ENCODE measurements at places on chromosomes 1 and 21.

DNA sequence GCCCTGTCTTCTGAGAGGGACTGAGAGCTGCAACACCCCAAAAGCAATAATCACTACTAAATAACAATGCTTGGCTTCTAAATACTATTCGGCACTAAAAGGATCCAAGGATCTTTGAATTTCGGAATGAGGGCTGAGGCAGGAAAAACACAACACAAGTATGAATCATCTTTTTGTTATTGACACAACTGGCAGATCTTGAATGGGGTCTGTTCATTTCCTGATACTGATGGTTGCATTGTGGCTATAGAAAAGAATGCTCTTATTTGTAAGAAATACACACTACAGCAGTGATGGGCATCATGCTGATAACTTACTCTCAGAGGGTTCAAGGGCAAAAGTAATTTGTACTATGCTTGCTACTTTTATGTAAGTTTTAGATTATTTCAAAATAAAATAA lies 149.2 kb upstream of the PLD5 start:
- no peak for DNase-seq

DNA sequence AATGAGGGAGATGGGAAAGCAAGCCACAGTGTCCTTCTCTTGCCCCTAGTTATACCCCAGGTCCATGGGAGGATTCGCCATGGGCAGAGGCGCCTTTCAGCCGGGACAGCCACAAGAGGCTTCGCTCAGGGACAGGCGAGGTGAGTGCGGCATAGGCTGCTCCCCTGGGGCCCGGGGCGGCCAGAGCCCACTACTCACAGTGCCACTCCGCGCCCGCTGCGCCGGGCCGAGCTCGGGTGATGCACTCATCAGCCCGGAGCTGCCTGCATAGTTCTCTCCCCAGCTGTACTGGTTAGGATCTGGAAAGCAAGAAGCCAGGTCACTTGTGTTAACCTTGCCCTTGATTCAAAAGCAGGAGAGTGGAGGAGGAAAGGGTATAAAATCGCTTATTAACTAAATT lies 8.4 kb downstream of the PANK4 start:
- no peak for DNase-seq

GRCh38 chr1:230711245-230711644 lies 2.7 kb downstream of the AGT start:
- no peak for DNase-seq

GRCh38 chr1:109228167-109228566 lies 14.4 kb downstream of the SARS1 start:
- no peak for DNase-seq

DNA sequence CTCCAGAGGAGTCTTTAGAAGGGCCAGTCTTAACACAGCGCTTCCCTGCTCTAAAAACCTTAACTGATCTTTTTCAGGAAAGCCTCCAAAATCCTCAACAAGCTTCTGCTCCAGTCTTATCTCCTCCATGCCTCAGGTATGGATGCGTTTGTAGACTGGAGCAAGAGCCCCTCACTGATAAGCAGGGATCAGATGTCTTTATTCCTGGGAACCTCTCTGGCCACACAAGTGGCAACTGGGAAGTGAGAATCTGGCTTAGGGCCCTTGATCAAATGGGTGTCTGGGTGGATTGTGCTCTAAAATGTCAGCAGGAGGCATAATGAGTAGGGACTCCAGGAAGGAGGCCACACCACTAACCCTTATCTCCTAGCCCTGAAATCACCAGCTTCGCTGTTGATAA lies 1.4 kb downstream of the ZBTB8A start:
- no peak for DNase-seq

DNA sequence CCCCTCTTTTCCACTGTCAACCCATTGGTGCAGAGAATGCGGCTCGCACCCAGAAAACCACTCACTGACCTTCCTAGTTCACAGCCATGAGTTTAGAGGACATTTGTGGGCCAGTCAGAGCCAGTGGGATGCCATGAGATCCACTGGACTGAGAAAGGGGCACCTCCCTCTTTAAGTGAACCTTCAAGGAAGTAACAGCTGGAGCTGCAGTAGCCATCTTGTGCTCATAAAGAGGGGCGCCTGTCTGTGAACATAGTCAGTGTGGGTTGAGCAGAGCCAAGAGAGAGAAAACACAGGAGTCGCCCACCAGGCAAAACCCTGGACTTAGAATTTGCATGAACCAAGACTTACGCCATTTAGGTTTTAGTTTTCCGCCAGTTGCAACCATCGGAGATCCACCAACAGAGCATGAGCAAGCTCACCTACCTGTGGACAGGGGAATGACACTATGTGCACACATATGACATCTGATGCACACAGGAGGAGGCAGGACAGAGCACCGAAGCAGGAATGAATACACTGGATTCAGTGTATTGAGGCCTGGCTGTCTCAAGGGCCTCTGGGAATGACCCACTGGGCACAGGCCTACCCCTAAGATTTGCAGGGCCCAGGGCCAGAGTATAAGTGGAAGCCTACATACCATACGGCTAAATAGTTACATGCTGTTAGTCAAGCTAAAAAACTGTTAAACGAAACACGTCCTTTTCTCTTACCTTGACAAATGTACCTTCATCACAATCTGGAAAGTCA lies 151.6 kb downstream of the GRIK3 start:
- no peak for DNase-seq

GRCh38 chr1:54549181-54549924 lies 1.3 kb downstream of the ACOT11 start:
- DNase-seq = no peak

GRCh38 chr21:14878971-14879370 lies 185.8 kb downstream of the NRIP1 start:
- no peak for DNase-seq

GRCh38 chr1:17196496-17197185 lies 8.3 kb upstream of the PADI1 start:
- DNase-seq = no peak

DNA sequence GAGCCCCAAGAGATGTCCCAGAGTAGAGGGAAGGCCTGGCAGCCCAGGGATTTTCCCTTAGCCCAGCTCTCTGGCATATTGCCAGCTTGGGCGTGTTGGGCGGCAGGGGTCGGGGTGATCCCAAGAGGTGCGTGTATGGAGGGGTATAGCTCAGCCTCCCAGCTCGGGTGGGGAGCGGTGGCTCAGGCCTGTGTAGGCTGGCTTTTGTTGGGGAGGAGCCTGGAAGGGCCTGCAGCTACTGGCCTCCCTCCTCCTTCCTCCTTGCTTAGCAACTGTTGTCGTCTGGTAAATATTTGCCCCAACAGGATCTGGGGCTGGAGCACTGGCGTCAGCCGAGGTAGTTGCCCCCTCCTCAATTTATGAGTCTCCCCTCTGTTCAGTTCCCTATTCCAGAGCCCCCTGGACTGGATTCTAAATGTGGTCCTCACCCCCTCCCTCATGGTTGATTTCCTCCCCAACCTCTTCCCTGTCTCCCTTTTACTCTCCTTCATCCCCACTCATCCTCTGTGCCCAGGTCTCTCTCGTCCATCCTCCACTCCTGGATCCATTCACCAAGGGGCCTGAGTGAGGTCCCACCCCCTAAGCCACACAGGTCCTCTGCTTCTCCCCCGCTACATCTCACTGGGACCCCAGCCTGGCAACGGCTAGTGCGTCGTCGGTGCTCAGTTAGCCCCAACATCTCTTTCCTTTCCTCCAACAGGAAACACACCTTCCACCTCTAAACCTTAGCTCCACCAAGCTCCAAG lies 10.3 kb upstream of the LMNA start:
- peak; percentile 46 for DNase-seq

DNA sequence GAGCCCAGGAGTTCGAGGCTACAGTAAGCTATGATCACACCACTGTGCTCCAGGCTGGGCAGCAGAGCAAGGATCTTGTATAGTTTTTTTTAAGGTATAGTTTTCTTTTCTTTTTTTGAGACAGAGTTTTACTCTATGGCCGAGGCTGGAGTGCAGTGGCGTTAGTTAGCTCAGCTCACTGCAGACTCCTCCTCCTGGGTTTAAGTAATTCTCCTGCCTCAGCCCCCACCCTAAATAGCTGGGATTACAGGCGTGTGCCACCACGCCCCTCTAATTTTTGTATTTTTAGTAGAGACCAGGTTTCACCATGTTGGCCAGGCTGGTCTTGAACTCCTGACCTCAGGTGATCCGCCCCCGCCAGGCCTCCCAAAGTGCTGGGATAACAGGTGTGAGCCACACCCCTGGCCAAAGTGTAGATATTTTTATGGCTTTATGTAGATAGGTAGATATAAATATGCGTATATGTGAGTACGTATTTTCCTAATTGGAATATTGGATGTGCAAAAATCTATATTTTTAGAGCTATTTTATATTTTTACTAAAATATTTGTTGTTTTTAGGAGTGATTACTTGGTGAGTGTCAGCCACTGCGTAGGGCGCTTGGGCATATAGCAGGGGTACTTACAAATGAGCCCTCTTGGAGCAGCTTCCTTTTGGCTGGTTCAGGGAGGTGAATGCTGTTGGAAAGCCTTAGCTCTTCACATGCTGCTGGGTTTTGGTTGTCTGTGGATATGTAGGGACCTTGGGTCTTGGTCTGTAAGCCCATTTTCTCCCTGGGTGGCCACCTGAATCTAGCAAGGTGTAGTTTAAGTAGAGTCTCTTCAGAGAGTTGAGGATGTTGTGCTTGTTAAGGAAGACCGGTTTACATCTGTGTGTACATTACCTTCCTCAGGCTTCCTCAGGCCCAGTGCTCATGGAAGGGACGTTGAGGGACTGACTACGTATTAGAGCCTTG lies 9.5 kb downstream of the KDM4A start:
- no peak for DNase-seq

GRCh38 chr1:9716404-9717192 lies 65.1 kb downstream of the PIK3CD start:
- peak; percentile 51 for DNase-seq

DNA sequence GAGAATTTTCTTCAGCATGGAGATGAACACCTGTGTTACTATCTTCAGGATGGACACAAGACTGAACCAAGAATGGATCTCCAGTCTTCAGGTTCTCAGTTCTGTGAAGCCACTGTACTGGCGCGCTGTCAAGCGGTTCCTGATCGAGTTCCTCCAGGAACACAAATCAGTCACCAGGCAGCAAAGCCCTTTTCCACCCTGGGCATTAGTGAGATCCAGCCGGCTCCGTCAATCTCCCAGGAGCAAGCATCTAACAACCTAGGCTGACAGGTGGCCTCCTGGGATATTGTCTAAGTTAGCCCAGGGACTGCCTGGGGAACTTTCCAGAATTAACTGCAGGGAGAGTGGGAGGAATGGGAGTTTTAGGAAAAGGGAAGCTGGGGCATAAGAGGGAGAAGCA lies 9.7 kb upstream of the IGFN1 start:
- DNase-seq = no peak

GRCh38 chr21:31447505-31447904 lies 103.4 kb upstream of the TIAM1 start:
- no peak for DNase-seq

- no peak for DNase-seq
Observed at GRCh38 chr1:41851589-41851988, 67.1 kb downstream of the HIVEP3 start.

DNA sequence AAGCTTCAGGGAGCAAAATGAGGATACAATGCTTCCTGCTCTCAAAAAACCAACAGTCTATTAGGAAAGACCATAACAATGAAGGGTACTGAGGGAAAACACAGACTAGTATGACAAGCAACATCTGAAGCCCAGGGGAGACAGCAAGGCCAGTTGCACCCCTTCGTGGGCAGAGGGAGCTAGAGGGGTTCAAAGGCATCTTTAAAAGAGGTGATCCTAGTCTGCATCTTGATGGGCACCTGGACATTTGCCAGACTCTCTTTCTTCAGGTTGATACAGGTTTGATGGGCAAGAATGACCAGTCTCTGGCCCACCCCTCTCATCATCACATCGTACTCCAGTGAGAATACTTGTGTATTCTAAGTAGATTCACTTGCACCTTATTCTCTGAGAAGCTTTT lies 177.7 kb downstream of the VAV3 start:
- peak; percentile 21 for DNase-seq

- DNase-seq = no peak
Observed at GRCh38 chr21:8991088-8991907, 1530.1 kb upstream of the TPTE start.

DNA sequence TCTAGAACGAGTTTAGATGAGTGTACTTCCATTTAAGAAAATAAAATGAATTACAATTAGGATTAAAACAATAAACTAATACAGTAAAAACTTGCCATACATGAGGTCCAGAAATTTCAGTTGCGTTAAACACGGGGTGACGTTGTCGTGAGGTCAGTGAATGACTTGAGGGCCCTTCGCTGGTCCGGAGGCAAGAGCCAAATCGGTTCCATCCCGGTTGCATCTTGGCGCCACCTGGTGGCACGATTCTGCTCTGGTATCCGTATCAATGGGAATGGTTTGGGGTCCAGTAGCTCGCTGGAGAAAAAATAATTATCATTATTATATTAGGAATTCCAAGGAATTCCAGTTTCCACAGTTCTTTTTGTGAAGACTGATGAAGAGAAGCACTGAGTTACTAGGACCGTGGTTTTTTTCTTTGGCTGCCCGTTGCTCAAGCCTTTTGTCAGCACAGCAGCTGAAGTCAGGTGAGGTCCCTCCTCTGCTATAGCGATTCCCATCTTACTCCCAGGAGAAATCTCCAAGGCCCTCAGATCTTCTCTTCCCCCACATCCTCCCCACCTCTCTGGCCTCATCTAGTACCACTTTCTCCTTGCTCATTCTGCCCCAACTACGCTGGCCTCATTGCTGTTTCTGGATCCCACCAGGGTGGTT lies 161.4 kb downstream of the SLC35F3 start:
- DNase-seq = peak; percentile 75

GRCh38 chr21:31476263-31477022 lies 132.4 kb upstream of the TIAM1 start:
- DNase-seq = no peak

GRCh38 chr1:38962560-38962959 lies 20.9 kb upstream of the RHBDL2 start:
- DNase-seq = no peak

DNA sequence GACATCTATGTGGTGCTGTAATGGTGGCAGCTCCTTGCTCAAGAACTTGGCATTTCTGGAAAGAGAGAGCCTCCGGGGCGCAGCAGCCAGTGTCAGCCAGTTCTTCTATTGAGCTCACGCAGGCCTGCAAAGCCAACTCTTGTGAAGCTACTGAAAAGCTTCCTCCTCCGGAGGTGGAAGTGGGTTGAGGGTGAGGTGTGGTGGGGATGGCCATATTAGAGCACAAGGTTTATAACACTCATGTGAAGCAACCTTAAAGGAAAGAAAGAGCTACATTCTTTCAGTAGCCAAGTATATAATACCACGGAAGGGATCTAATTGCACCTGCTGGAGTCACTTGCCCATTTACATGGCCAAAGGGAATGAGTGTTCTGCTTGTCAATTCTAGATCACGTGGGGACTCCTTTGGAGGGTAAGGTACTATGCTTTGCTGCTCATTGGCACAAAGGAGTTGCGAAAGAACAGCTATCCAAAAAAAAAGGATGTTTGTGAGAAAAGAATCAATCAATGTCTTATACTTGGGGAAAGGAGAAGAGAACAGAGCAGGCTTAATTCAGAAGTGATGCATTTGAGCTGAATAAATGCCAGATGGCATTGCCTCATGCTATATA lies 18.3 kb upstream of the MAP10 start:
- DNase-seq = no peak

GRCh38 chr1:238242181-238242580 lies 351.5 kb upstream of the ZP4 start:
- no peak for DNase-seq

GRCh38 chr1:188668083-188668482 lies 1809.6 kb downstream of the BRINP3 start:
- no peak for DNase-seq

Measured in CD4-positive, alpha-beta T cell treated with Interleukin-17A for 4 hours (primary cell).